Stimulated activated naive CD4-positive, alpha-beta T cell (primary cell): ENCODE measurements at places on chromosomes 13 and 19.

GRCh38 chr13:84470528-84470927, 588.3 kb upstream of the SLITRK1 start:
- no peak for DNase-seq

- no peak for DNase-seq
Measured at GRCh38 chr13:27293076-27293691, 22.6 kb downstream of the RASL11A start.

DNA sequence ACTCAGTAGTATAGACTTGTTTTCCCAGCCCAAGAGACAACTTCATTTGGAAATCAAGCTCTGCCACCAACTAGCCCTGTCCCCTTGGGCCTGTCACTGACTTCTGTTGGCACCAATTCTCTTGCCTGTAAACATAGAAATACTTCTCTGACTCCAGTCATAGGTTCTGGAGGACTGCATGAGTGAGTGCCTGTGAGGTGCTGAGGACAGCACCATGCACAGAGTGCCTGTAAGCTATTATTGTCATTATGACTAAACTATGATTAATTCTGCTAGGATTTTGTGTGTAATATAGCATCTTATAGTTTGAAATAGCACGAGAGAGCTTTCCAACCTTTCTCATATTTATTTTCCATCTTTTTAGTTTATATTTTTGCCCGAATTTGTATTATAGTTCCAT, 247.9 kb downstream of the MYO16 start:
- DNase-seq, result no peak

DNA sequence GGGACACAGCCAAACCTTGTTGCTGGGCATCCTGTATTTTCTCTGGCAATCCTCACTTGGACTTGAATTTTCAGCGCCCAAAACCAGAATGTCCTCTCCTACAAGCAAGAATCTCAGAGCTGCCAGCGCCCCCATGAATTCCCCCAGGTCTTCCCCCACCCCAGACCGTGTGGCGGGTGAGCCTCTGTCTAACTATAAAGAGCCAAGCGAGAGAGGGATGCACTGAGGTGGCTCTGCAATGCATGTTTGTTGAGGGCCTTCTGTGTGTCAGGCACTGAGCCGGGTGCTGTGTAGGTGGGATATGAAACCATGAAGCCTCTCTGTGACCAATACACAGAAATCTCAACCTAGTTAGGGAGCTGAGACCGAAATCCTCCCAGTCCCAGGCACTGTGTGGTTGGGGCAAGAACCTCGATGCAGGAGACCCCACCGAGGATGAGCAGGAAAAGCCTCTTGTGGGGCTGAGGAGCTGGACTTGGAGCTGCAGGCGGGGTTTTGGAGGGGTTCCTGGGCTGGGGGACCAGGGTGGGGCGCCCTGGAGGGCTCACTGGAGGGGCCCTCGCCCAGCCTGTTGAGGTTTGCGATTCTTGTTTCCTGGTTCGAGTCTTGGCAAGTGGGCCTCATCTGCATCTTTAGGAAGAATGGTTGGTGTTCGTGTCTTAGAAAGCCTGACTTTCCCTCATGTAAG, 12.4 kb upstream of the PROZ start:
- DNase-seq, result no peak

GRCh38 chr13:76890021-76890420, 3.8 kb upstream of the KCTD12 start:
- DNase-seq, result no peak

GRCh38 chr13:62129000-62129551, 713.4 kb upstream of the PCDH20 start:
- no peak for DNase-seq

DNA sequence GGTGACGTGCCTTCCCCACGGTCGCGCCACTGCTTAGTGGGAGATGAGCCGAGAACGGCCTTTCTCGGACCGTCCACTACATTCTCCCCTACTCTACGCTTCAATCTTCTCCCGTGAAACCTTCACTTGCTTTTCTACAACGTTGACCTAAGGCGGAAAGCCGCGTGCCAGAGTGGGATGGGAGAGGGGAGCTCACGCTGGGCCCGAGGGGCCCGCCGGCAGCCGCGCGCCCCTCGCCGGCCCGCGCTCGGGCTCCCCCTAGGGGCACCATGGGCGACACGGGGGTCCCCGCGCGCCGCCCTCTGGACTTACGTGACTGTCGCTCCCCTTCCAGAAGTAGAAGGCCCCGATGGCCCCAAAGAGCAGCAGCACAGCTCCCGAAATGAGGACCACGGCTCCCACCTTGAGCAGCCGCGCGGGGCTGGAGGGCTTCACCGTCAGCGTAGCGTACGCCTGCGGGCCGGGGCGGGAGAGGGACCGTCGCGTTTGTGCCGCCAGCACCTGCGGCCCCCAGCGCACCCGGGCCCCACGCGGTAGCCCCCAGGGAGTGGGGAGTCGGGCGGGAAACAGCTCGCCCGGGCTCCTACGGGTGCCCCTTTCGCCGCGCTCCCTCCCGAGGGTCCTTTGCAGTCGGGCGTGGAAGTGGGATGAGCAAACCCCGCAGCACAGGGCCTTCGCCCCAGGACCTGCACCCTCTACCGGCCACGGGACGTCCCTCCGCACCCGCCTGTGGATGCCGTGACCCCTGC, 727 bp downstream of the CNMD start:
- DNase-seq, result no peak

DNA sequence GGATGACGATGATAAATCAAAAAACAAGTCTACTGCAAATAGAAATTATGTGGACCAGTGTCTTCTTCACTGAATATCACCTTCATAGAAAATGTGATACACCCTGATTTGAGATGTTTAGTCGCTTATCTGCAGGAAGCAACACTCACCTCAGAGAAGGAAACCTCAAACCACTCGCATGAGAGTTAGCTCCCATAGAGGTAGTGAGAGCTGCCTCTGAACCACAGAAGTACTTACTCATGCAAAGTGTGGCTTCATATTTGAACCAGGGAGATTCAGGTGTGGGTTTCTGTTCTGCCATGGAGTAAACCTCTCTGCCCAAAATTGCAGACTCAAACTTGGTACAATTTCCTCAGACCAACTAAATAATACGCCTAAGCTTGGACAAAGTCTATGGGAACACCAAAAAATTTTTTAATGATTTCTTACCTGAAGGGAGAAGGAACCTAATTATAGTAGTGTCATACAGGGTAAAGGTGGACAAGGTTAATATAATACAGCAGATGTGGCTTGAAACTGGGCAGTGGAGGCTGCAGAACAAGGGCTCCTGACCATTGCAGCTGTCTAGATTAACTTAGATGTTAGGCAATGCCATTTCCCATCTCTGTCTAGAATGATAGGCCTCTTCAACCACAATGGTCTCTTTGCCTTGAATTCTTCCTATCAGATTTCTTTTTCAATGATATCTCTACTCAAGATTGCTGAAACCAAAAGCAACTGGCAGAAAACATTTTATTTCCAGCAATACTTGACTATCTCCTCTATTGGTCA, 29.6 kb upstream of the RCBTB2 start:
- peak; percentile 34 for DNase-seq

- DNase-seq, result no peak
Measured at GRCh38 chr13:94758436-94758960, 46.2 kb upstream of the SOX21 start.

- DNase-seq, result no peak
Measured at GRCh38 chr19:40147693-40148347, 43.4 kb upstream of the MAP3K10 start.

- no peak for DNase-seq
Measured at GRCh38 chr19:19524053-19524452, 4.7 kb upstream of the YJEFN3 start.

- DNase-seq, result no peak
Measured at GRCh38 chr13:112113851-112114250, 46.9 kb downstream of the SOX1 start.

DNA sequence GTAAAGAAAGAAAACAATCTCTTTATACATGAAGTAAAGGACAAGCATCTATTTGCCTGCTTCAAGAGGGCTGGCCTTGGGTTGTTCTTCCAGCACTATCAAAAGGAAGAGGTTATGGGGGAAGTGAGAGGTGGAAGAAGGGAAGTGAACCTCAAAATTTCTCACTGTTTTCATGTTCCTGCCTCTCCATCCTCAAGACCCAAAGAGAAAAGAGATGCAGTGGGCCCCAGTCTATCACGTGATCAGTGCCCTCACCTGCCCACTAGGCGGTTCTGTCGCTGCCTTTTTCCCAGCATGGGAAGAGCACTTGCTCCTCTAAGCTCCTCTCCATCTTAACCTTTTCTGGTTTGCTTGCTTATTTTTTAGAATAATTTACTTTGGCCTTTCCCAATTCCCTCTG, 6.2 kb upstream of the USP12 start:
- no peak for DNase-seq

DNA sequence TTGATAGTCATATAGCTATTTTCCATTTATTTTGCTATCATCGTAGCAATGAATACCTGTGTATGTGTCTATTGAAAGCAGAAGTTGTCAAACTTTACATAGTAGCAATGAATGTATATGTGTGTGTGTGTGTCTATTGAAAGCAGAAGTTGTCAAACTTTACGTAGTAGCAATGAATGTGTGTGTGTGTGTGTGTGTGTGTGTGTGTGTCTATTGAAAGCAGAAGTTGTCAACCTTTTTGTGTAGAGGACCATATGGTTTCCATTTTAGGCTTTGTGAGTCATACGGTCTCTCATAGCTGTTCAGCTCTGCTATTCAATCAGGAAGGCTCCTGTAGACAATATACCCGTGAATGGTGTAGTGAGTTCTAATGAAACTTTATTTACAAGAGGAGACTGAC, 20.8 kb downstream of the NLRP4 start:
- no peak for DNase-seq

DNA sequence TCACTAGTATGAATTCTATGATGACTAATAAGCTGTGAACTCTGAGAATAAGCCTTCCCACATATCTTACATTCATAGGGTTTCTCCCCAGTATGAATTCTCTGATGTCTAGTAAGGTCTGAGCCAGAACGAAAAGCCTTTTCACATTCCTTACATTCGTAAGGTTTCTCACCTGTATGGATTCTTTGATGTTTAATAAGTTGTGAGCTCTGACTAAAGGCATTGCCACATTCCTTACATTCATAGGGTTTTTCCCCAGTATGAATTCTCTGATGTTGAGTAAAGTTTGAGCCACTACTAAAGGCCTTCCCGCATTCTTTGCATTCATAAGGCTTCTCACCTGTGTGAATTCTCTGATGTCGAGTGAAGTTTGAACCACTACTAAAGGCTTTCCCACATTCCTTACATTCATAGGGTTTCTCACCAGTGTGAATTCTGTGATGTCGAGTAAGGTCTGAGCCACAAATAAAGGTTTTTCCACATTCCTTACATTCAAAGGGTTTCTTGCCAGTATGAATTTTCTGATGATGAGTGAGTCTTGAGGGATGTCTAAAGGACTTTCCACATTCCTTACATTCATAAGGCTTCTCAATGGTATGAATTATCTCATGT, 30.7 kb upstream of the ZFP82 start:
- DNase-seq, result no peak

DNA sequence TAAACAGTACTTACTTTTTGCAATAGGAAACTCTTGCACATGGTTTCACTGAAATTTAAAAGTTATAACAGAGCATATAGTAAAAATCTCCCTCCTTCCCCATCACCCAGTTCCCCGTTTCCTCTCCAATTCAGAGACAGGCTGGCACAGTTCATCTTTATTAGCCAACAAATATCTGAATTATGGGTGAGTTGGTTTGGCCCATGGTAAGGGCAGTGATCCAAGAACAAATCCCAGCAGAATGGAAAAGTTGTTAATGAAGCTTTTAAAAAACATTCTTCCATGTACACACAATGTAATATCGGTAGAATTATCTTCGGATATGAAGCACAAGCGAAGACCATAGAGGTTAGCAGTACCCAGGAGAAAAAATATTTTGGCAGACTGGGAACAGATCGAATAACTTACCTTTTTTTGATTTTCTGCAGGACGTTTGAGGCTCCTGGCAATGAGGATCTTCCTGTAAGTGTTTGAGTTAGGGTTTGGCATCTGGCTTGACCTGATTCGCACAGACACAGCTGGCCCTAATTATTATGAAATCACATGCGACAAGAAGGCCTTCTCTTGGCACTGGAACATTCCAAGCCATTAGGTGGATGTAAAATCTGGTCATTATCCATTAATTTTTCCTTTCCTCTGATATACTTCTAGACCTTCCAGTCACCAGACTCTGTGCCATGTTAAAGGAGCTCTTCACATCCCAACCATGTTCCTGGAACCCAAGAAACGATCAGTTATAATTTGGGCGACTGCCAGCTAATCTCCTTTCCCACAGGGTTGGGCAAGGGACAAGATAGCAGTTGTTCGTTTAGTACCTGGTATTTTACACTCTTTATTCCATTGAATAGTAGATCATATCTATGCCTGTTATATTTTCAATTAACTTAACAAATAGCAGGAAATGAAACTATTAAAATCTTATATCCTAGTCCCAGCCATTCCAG, 139.4 kb upstream of the TSC22D1 start:
- DNase-seq, result no peak

DNA sequence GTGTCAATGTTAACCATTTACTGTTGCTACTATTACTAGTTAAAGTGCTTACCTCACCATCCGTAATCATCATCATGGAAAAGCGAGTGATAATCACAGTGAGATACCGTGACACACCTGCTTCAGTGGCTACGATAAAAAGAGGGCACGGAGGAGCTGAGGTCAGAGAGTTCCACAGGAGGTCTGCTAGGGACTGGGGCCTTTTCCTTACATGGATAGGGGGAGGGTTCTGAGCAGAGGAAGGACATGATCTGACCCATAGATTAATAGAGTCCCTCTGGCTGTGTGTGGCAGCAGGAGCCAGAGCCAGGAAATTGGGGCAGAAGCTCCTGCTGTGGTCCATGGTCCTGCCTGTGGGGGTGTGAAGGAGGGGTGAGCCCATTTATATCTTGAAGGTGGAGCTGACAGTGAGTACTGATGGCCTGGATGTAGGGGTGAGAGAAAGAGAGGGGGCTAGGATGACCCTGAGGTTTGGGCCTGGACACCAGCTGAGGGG, 136.7 kb downstream of the SIPA1L3 start:
- no peak for DNase-seq

GRCh38 chr19:12786952-12787351, 4.3 kb upstream of the JUNB start:
- DNase-seq, result no peak

- DNase-seq, result no peak
Measured at GRCh38 chr13:30587231-30587630, 30.5 kb upstream of the USPL1 start.

- no peak for DNase-seq
Measured at GRCh38 chr19:49755956-49756355, 7.2 kb downstream of the TSKS start.

DNA sequence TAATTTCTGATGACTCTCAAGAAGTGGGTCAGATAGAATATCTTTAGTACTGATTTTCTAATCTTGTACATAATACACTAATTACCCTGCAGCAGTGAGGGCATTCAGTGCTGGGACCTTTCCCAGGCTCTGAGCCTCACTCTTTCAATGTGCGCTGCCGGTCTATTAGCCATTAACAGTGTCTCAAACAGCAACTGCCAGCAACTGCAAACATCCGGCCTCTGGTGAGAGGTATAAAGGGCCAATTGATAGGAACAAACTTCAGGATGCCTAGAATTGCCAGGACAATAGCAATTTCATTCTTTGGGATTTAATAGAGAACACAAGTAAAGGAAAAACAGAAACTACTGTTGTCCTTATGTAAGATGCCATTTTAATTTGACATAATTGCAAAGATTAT, 604.4 kb upstream of the SPRY2 start:
- DNase-seq, result no peak
